ENCODE measurements at places on chromosomes 2 and 18. TPM values are rescaled to one million over a fixed set of nuclear protein-coding genes. Genes with fewer than 3 reads are reported as not detected.
A peak's percentile ranks its signal among the peaks of the same experiment; 100 is the strongest.

DNA sequence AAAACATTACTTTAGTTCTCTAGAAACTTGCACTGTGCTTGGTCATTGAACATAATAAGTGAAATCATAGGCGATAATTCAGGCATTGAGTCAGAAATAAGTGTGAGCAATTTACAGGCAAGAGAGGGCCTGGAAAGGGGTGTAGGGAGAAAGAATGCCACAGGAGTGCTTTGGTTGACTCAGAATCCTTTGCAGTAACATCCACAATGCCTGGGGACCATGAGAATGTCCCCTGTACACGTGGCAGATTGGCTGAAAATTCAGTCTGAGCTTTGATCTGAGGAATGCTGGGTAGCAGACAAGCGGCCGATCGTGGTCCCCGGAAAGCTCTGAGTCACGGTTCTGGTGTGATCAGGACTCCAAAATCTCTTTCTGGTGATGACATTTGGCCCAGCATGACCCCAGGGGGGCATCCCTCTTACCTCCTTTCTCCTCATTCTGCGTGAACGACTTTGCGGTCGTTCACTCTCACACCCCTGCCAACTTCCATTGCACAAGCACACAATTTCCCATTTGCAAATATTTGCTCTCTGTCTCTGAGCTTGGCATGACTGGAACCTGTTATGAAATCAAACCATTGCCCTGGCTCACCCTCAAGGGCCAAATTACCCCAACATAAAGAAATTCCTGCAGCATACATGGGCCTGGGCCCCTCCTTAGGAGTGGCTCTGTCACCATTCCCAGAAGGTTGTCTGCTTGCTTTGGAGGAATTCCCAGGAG is 305.0 kb upstream of the EPAS1 start:
- no peaks in the 10 kb centered on the region for H3K27me3 ChIP-seq
- no peak overlapping the region for H3K4me3 ChIP-seq
- no peaks in the 10 kb centered on the region for H3K36me3 ChIP-seq
- H3K27ac ChIP-seq = peak overlapping the region; percentile 50

- no peaks in the 10 kb centered on the region for H3K27me3 ChIP-seq
- H3K4me1 ChIP-seq = peaks cover 6% of the 10 kb centered on the region
- DNase-seq = no peak
- no peaks in the 10 kb centered on the region for H3K36me3 ChIP-seq
- no peak overlapping the region for H3K4me3 ChIP-seq
Measured at GRCh38 chr2:161049559-161049958, 110.7 kb upstream of the TANK start.

DNA sequence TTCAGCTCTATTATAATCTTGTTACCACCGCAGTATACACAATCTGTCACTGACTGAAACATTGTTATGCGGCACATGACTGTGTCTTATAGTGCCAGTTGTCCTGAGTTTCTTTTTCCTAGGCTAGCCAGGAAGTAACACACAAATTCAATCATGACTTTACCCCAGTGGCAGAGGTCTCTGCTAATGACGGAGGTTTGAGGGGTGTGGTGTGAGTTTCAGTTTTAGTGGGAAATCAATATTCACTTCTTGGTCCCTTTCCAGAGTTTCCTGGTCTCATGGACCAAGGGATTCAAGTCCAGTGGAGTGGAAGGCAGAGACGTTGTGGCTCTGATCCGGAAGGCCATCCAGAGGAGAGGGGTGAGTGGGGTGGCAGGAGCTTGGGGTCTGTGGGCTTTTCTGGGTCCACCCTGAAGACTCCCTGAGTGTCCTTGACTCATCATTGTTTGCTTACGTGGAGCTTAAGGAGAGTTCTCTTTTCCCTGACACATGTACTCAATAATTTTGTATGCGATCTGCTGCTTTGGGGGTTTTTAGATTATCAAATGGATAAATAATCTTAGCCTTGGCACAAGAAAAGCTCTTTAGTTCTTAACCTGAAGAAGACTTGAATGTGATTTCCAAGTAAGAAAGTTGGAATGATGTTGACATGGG is 39.2 kb downstream of the HK2 start:
- H3K36me3 ChIP-seq = peaks cover 19% of the 10 kb centered on the region
- H3K4me3 ChIP-seq = no peak overlapping the region
- DNase-seq = no peak
- no peak overlapping the region for H3K27ac ChIP-seq
- no peaks in the 10 kb centered on the region for H3K27me3 ChIP-seq

DNA sequence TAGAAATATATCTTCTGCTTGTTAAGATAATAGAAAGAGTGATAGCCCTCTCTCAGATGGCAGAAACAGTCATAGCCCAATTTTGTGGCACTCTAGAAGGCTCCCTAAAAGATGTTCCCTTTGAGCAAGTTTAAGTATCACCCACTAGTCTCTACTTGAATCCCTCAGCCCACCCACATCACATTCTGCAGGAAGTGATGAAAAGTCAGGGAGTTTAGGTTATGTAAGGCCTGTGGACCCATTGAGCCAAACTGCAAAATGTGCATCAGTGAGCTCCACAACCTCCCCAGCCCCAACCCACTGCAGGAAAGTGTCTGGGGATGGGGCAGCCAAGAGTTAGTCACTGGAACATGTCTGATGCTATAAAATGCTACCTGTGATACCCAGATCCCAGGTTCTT is 25.6 kb downstream of the ANKRD44 start:
- no peaks in the 10 kb centered on the region for H3K36me3 ChIP-seq
- no peak for DNase-seq
- no peak overlapping the region for H3K4me3 ChIP-seq
- no peak overlapping the region for H3K27ac ChIP-seq
- no peaks in the 10 kb centered on the region for H3K27me3 ChIP-seq
- peaks cover 3% of the 10 kb centered on the region for H3K4me1 ChIP-seq

Gene SLC9A4
- not detected for polyA plus RNA-seq

Gene DIPK1C
- not detected for polyA plus RNA-seq

Gene PTCD3
- 59.3 TPM for polyA plus RNA-seq

Measured in keratinocyte (primary cell).